ENCODE measurements at places on chromosomes 1 and 21.
A peak's percentile ranks its signal among the peaks of the same experiment; 100 is the strongest.

DNA sequence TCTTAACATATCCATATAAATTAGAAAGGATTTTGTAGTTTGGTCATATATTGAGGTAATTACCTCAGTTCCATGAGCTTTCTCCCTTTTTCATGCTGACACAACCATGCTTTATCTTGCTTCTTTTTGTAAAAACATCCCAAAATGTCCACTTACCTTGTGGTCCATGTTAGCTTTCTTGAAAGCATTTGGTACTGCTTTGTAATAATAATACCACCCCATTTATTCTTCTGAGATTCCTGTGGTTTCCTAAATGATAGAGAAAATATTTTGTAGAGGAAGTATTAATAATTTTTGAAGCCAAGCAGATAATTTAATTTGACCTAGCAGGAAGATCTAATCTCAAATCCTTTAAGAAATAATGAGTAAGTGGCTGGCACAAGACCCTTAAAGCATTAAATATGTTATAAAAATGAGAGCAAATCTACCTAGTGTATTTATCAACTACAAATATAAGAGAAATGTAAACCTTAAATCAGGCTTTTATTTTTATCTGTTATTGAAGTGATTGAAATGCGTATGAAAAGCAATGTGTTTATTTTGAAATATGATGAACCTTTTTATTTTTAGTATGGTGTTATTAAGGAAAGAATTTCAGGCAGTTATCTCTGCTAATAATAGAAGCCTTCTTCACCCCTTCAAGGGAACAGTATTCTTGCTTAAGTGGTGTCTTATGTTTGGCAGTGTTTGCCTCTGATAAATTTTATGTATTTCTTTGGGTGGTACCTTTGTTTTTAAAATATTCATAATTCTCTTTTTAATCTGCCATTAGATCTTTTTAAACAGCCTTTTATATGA is 9.2 kb downstream of the PRKAA2 start:
- no peak for DNase-seq

DNA sequence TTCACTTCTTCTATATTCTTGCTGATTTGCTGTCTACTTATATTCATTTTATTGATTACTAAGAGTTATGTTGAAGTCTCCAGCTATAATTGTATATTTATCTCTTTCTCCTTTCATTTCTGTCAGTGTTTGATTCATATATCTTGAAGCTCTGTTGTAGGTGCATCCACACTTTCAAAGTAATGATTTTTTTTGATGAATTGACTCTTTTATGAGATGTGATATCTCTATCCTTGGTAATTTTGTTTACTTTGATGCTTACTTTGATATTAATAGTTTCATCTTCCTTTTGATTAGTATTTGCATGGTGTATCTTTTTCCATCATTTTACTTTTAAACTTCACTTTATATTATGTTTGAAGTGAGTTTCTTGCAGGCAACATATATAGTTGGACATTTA is 110.8 kb downstream of the XPR1 start:
- no peak for DNase-seq

- no peak for DNase-seq
Measured at GRCh38 chr1:38577385-38577784, 282.2 kb downstream of the RRAGC start.

DNA sequence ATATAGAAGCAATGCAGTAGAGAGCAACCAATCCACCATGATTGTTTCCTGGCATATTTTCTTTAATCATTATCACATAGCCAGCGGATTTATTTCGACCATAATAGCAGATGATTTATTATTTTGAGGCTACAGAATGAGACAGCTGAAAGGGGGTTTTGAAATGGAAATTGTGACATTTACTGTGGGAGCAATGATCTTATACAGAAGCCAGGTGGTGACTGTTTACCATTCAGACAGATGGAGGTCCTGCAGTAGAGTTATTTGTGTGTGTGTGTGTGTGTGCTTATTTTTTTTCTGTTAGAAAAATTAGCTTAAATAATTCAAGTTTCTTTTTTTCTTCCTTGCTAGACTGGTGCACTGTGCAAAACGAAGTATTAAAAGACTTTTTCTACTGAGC is 1784.5 kb downstream of the MRPL39 start:
- no peak for DNase-seq

- DNase-seq, result no peak
Measured at GRCh38 chr1:6495041-6495441, 3.6 kb upstream of the PLEKHG5 start.

- no peak for DNase-seq
Measured at GRCh38 chr1:45971335-45971734, 161.1 kb downstream of the PIK3R3 start.

DNA sequence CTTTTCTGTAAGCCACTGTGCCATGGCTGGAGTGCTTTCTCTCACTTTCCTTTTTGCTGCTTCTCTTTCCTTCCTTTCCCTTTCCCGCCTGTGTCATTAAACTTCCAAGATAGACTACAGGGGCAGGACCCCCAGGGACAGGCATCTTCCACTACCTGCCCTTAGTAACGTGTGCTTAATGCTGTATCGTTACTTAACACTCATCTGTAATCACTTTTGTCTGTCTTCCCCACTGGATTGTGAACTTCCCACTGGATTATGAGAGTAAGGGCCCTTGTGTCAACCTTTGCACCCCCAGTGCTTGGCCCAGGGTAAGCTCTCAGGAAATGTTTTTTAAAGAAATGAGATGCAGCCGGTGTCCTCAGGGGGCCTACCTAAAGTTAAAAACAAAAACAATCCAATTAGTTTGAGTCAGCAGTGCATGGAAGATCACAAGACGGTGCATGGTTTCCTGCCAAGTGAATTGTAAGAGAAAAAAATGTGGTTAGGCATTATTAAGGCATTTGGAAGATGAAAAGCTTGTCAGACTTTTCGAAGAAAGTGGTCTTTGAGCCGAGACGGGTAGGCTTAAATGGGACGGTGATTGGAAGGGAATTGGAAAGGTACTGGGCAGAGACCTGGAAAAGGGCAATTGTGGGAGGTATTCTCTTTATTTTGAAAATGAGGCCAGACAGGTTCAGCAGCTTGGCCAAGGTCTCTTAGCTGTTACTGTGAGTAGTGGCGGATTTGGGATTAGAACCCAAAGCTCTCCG is 958 bp downstream of the LYPLAL1 start:
- no peak for DNase-seq

DNA sequence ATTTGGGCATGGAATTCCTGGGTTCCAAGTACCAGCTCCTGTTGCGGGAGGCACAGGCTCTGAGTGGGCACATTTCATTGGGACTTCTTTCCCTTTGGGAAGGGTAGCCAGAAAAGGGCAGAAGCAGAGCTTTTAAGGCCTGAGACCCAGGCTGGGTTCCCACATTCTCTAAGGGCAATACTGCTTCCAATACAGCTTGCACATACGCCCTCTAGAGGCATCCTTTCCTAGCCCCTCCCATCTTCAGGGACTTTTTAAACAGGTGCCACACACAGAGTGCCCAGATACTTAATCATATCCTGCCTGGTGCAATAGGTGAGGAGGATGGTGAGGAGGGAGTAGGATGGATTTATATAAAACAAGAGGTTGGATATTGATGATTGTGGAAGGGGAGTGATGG is 5.7 kb downstream of the GPR88 start:
- DNase-seq, result no peak

- no peak for DNase-seq
Measured at GRCh38 chr21:42746240-42746592, 92.8 kb downstream of the PDE9A start.

DNA sequence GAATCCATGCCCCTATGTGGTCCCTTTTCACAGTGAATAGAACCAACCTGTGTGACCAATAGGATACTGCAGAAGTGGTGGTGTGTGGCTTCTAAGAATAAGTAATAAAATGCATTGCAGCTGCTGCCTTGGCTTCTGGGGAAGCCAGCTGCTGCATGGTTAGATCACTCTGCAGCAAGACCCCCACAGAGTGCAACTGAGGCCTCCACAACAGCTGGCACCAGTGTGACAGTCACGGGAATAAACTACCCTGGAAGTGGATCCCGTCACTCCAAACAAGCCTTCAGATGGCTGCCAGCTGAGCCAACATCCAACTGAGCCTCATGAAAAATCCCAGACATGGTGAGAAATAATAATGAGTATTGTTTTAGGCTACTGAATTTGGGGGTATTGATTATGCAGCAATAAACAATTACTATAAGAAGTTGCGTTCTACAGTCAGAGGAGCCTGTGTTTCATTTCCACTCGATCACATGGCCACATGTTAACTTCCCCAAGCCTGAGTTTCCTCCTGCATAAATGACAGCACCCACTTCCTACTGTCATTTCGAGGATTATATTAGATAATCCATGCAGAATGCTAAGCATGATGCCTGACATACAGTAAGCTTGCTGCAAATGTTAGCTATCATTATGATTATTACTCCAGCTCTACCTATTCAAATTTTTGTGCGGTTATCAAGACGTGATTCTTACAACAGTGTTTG is 20.8 kb upstream of the COG2 start:
- DNase-seq, result no peak

DNA sequence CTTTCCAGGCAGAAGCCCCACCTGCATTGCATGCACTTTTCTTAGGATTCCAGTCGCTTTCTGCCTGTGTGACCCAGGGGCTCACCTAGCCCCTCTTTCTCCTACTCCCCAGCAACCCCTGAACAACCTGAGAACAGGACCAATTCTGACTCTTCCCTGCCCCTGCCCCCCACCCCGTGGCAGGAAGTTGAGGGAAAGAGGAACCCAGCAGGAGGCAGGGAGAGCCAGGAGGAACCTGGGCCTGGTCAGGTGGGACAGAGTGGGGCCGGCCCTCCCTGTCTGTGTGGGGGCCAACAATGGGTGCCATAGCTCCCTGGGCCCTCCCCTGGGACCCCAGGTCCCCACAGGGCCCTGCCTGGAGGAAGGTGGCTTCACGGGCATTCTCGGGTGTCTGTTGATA is 6.1 kb downstream of the BMP8A start:
- no peak for DNase-seq

DNA sequence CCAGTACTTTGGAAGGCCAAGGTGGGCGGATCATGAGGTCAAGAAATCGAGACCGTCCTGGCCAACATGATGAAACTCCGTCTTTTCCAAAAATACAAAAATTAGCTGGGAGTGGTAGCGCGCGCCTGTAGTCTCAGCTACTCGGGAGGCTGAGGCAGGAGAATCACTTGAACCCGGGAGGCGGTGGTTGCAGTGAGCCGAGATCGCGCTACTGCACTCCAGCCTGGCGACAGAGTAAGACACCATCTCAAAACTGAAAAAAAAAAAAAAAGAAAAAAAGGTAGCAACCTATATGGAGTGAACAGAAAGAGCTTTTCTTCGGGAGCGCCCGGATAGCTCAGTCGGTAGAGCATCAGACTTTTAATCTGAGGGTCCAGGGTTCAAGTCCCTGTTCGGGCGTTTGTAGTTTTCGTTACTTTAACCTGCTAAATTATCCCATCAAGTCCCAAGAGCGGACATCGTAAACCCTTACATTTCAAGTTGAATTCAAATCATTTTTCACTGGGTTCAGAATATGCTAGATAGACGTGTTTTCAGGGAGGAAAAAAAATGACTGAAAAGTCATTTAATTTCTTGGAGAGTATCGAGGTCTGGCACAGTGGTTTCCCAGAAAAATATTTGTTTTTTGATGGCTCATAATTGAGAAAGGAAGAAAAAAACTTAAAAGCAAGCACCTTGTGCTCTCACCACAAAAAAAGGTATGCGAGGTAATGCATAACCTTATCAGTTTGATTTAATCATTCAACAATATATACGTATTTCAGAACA is 9.8 kb upstream of the MDM4 start:
- DNase-seq, result peak; percentile 61

- no peak for DNase-seq
Measured at GRCh38 chr1:51966559-51966958, 23.9 kb downstream of the RAB3B start.

DNA sequence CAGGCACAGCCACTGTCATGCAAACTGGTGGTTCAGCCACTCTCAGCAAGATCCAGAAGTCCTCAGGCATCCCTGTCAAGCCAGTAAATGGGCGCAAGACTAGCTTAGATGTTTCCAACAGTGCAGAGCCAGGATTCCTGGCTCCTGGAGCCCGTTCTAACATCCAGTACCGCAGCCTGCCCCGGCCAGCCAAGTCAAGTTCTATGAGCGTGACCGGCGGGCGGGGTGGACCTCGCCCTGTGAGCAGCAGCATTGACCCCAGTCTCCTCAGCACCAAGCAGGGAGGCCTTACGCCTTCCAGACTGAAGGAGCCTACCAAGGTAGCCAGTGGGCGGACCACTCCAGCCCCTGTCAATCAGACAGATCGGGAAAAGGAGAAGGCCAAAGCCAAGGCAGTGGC is 46.6 kb upstream of the IPO9 start:
- no peak for DNase-seq

- peak; percentile 57 for DNase-seq
Measured at GRCh38 chr1:234478152-234478480, 863 bp downstream of the TARBP1 start.

DNA sequence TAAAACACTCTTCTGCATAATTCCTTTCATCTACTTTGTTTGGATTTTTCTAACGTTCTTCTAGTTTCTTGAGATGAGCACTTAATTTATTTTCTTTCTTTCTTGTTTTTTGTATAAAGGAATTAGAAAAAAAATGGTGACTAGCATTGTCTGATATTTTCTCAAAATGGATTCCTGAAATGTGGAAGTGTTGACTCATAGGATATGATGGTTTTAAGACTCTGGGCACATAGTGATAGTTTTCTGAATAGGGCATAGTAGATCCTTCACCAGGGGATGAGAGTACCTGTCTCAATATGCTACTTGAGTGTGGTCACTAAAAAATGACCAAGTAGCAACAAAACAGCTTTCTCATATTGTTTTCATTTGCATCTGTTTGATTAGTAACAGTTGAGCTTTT is 100.9 kb downstream of the PEX14 start:
- no peak for DNase-seq

GRCh38 chr1:162562470-162562828 is 927 bp downstream of the UAP1 start:
- DNase-seq, result no peak

DNA sequence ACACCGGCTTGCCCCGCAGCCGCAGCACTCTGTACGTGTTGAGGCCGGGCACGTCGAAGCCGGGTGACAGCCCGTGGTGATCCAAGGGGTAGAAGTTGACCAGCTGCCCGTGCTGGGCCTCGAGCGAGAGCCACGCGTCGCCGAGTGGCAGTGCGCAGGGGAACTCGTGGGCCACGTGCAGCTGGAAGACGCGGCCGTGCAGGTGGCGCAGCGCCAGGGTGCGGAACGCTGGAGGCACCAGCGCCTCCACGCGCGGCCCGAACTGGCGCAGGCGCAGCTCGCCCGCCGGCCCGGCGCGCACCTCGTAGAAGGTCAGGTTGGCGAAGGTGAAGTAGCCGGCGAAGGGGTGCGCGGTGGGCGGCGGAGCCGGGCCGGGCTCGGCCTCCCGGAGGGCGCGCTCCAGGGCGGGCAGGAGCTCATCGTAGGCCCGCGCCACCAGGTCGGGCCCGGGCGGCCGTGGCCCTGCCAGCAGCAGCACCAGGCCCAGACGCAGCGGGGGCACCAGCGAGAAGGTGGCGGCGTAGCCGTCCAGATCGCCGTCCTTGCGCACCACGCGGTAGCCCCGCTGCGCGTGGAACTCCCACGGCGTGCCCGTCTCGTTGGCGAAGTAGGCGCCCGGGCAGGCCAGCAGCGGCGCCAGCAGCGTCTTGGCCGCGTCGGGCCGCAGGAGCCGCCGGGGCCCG is 19.5 kb downstream of the LACTBL1 start:
- no peak for DNase-seq

- DNase-seq, result no peak
Measured at GRCh38 chr1:3774276-3774945, 1.9 kb downstream of the SMIM1 start.
